IMR-90 (cell line): ENCODE measurements at places on chromosomes 2 and 18.
A peak's percentile ranks its signal among the peaks of the same experiment; 100 is the strongest.

DNA sequence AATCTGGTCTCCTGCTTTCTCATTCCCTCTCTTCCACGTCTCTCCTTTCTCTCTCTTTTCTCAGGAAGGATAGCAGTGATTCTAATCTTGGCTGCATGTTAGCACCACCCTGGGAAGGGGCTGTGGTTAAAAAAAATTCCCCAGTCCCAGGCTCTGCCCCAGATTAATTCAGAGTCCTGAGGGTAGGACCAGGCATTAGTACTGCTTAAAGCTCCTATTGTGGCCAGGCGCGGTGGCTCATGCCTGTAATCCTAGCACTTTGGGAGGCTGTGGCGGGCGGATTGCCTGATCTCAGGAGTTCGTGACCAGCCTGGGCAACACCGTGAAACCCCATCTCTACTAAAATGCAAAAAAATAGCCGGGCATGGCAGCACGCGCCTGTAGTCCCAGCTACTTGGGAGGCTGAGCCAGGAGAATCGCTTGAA, 35.4 kb upstream of the EML4 start:
- no peak for DNase-seq
- H3K27ac ChIP-seq: peak overlapping the region; percentile 65
- H3K4me3 ChIP-seq: no peak overlapping the region
- H3K4me1 ChIP-seq: peaks cover 31% of the 10 kb centered on the region
- no peaks in the 10 kb centered on the region for H3K27me3 ChIP-seq
- H3K36me3 ChIP-seq: no peaks in the 10 kb centered on the region

GRCh38 chr2:190882411-190882766, 1.8 kb downstream of the GLS start:
- no peaks in the 10 kb centered on the region for H3K36me3 ChIP-seq
- DNase-seq: no peak
- H3K4me1 ChIP-seq: peaks cover 3% of the 10 kb centered on the region; the same call in 1 of the 2 replicates
- H3K27me3 ChIP-seq: no peaks in the 10 kb centered on the region
- peak overlapping the region; percentile 59; the same call in 1 of the 2 replicates for H3K27ac ChIP-seq
- H3K4me3 ChIP-seq: peak overlapping the region; percentile 66

DNA sequence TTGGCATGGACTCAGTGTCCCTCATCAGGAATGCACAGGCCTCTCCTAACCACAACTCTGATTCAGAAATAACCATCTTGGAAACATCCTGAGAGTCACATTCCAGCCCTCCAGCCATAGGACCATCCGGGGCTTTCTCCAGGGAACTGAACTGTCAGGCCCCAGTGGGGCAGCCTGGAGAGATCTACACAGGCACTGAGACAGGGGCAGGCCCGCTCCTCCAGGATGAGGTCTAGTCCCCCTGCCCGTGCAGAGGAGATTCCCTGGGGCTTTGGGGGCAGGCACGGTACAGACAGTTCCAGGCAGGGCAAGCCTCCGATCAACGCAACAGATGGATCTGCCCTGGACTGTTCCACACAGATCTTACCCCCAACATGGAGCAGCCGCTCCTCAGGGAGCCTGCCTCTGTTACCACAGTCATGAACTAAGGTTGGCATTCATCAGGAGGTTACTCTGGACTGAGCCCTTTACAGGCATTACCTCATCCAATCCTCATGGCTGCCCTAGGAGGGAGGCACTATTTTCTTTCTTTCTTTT, 12.0 kb downstream of the KCNK3 start:
- H3K27ac ChIP-seq: no peak overlapping the region
- DNase-seq: peak; percentile 71
- no peak overlapping the region for H3K4me3 ChIP-seq
- H3K27me3 ChIP-seq: peaks cover 46% of the 10 kb centered on the region
- H3K4me1 ChIP-seq: no peaks in the 10 kb centered on the region; the same call in 1 of the 2 replicates
- no peaks in the 10 kb centered on the region for H3K36me3 ChIP-seq

- H3K4me1 ChIP-seq: peaks cover 5% of the 10 kb centered on the region
- H3K27ac ChIP-seq: no peak overlapping the region
- no peaks in the 10 kb centered on the region for H3K27me3 ChIP-seq
- DNase-seq: peak; percentile 51
These were observed 80.1 kb upstream of the SMIM21 start for GRCh38 chr18:75507636-75508035.

DNA sequence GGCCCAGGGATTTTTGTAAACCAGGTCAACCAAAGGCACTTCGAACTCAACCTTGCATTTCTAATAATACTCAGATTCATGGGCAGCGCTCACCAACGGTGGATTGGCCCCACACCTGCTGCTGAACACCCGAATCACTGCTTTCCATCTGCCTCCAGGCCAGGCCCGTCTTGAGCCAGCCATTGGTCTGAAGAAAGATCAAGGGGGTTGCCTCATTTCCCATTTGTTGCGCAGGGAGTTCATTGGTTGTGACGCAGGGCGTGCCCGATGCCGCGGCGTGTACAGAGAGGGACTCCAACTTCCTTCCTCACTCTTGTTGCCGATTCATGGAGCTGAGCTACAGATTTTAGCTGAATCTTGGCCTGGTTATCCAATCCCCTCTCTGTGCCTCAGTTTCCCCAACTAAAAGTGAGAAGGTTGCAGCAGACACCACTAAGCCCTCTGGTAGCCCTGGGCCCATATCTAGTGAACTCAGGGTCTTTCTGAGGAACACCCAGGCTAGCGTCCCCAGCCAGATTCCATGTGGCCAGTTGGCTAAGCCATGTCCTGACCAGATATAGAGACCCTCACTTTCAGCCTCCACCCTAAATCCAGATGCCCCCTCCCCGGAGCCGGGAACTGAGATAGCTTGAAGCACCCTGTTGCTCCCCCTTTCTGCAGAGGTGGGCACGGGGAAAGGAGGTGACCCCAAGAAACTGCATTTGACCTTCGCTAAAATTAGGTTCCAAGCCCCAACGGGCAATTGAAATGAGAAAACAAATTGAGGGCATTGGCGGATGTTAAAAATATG, 60.9 kb upstream of the HPCAL1 start:
- no peaks in the 10 kb centered on the region for H3K4me1 ChIP-seq
- no peaks in the 10 kb centered on the region for H3K36me3 ChIP-seq
- peaks cover 36% of the 10 kb centered on the region for H3K27me3 ChIP-seq
- H3K4me3 ChIP-seq: no peak overlapping the region
